Activated naive CD4-positive, alpha-beta T cell treated with anti-CD3 and anti-CD28 coated beads, Interleukin-2, amount 50 U/mL, for 16 hours (primary cell): ENCODE measurements at places on chromosomes 5 and 9.

- DNase-seq = no peak
Observed at GRCh38 chr5:160229190-160229742, at the start of gene FABP6. Gene FABP6 (plus strand): TSS chr5:160229506. CDS start chr5:160229558, 52 bp downstream.

DNA sequence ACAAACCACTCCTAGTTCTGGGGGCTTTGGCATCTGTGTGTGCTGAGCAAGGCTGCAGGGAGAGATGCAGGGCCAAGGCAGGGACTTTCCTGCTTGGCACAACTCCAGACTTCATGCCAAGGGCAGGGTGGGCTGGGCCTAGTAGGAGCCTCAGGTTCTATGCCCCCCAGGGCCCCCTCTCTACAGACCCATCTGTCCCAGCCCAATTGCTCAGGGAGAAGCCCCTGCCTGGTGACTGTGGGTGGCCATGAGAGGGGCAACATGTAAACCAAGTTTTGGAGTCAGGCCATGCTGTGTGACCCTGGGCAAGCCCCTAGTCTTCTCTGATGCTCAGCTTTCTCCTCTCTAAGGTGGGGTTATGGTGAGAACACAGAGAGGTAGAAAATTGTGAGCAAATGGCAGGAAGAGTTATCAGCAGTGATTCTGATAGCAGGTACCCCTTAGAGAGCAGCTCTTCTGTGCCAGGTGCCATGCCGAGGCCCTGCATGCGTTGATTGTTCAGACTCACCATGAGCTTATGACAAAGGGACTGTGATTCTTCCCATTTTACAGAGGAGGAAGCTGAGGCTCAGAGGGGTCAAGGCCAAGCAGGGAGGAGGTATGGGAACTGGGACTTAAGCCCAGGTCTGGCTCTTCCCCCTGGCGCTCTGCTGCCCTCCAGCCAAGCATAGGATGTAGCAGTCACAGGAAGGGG, 5.2 kb downstream of the OLFML2A start:
- DNase-seq = no peak

- no peak for DNase-seq
Observed at GRCh38 chr5:137114529-137114928, 384.6 kb downstream of the SPOCK1 start.

DNA sequence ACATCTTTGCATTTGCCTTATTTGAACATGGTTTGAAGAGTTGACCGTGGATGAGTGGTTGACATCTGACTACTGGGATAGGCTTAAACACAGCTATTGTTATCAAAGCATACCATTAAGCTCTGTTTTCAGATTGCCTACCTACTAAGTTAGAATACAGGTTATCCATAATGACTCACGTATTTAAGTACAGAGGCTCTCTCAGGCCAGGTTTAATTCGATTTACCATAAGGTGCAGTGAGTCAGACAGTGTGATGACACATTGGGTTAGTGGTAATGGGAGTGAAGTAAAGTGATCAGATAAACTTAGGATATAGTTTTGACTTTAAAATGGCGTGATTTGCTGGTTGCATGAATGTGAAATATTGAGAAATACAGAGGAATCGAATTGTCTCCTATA, 732.0 kb upstream of the CTNND2 start:
- DNase-seq = no peak

DNA sequence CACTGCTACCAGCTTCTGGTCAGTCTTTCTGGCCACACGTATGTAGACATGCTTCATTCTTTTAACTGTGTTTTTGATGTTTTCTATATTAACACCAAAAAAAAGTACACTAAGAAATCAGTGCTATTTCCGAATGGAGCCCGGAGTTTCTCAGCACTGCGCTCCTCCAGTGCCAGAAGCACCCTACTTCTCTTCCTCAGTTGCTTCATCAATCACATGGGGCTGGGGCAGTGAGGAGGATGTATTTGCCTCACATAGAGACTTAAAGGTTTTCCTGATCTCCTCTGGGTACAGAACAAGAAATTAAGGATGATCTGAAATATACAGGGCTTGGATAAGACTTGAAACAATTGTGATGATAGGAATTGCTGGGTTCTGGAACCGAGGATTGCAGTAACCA, 148.0 kb downstream of the ERCC6L2 start:
- no peak for DNase-seq

DNA sequence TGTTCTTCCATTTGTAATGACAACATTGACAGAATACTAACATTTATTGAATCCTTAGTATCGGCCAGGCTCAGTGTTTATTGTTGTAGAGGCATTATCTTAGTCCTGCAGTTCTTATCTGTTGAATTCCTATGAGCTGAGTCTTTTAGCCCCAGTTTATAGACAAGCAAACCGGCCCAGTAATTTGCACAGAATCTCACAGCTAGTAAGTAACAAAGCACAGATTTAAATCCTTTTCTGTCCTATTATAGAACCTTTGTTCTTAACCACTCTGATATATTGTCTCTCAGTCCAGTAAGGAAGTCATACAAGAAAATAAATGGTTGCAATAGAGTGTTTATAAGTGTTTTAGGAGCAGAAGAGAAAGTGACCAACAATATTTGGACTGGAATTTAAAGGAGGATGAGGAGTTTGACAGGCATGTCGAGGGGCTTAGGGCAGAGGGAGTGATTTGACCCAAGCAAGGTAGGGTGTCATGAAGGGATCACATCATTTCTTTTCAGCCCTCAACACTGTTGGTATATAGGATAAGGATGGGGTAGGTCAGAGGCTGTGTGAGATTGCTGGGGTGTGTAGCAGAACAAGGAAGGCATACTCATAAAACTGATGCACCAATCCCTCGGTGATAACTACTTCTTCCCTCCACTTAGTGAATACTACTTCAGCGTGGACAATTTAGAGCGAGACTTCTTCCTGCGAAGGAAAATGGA, 39.5 kb downstream of the LARP1 start:
- DNase-seq = no peak
